ENCODE measurements at places on chromosomes 12 and 14.

DNA sequence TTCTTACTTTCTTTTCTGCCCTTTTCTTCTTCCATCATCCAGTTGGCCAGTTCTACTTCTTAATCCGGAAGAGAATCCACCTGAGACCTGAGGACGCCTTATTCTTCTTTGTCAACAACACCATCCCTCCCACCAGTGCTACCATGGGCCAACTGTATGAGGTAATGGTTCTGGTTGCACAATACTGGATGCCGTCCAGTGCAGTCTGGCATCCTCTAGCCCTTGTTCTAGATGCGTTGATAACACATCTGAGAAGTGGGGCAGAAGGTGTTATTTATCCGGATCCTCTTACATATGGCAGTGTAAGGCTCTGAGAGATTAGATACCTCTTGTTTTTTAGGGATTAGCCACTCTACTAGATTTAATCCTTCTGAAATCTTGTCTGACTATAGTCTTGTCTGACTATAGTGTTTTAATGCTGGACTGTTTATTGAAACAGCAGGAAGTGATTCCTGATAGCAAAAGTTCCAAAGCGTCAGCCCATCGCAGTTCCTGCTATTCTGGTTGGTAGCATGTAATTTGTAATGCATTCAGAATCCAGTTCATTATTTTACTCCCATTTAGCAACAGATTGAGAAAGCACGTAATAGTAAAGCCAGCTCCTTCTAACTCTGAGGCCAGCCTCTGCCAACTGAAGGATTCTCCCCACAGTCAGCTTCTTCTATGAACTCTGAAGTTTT is 7.9 kb downstream of the GABARAPL1 start:
- no peak for DNase-seq

DNA sequence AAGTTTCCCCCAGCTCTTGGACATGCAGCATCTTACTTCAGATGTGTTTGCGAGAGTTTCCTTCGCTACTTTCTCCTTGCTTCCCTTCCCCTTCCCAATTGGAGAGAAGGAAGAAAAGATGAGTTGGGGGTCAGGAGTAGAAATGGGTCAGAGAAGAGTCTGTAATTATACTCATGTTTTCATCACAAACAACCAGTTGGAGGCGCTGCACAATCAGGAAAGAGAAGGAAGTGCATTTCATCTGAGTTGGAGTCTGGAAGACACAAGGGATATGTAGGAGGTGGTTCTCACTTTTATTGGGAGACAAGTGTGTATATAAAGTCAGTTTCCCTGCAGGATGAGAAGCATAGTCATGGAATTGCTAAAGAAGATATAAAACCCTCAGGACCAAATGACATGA is 31.3 kb upstream of the VSX2 start:
- no peak for DNase-seq

DNA sequence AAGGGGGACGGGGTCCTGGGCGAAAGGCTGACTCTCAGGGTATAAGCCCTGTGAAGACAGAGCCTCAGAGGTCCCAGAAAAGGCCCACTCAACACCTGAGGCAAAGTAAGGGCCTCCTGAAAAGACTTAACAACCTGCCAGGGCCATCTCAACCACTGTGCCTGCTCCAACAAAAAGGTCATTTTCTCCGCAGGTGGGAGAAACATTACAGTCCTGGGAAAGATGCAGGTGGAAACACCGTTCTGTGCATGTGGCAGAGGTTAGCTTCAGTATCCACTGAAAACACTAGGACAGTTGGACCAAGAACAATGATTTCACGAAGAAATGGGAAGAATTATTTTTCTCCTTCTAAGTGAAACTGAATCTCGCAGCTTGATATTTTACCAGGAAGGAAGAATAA is 50.9 kb downstream of the CCDC88C start:
- no peak for DNase-seq

- no peak for DNase-seq
These were observed 49.8 kb upstream of the LRRK2 start for GRCh38 chr12:40175045-40175444.

- DNase-seq = peak; percentile 70
These were observed 51.0 kb downstream of the BMAL2 start for GRCh38 chr12:27383429-27384260.

GRCh38 chr14:99908653-99909250 is 115.5 kb downstream of the EML1 start:
- no peak for DNase-seq

DNA sequence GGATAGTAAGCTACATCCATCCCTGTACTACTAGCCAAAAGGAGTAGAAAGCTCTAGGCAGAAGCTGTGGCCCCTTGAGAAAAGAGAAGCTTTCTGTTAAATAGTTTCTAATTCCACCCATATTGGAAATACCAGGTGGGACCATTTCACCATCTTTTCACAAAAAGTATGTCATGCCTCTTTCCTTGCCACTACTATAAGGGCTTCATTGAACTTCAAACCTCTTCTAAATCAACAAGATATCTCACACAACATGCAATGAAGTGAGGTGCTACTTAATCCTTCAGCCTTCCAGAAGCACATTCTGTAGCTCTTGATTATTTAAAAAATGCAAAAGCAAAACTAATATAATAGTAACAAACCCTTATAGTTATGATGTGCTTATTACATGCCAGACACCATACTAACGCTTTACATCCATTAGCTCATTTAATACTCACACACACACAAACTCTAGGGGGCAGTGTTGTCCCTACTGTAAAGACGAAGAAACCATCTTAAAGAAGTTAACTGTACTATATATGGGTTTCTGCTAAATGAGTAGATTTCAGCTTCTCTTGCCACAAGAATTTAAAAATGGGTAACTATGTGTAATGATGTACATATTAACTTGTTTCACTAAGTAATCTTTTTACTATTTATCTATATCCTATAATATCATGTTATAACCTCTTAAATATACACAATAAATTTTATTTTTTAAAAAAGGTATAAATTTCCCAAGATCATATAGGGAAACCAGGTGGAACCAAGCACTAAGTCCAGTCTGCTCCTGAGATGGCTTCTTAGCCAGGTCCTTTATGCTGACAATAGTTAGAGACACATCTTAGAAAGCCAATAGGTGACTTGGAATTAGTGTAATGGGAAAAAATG is 124.4 kb downstream of the RPS29 start:
- peak; percentile 39 for DNase-seq

DNA sequence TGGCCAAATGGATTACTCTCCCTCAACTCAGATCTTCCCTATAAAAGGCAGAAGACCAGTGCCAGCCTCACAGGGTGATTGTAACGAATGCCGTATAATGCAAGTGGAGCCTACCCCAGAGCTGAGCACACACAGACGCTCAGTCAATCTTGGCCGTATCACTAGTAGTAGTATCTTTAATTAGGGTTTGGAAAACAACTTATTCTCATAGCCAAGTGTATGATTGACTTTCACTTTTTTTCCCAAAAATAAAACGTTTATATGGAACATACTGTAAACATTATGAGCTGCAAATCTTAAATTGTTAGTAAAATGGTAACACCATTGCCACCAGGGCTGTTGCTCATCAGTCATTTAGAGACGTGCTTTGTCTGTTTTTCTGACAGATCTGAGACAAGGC is 30.4 kb downstream of the PLEKHG7 start:
- DNase-seq = no peak

DNA sequence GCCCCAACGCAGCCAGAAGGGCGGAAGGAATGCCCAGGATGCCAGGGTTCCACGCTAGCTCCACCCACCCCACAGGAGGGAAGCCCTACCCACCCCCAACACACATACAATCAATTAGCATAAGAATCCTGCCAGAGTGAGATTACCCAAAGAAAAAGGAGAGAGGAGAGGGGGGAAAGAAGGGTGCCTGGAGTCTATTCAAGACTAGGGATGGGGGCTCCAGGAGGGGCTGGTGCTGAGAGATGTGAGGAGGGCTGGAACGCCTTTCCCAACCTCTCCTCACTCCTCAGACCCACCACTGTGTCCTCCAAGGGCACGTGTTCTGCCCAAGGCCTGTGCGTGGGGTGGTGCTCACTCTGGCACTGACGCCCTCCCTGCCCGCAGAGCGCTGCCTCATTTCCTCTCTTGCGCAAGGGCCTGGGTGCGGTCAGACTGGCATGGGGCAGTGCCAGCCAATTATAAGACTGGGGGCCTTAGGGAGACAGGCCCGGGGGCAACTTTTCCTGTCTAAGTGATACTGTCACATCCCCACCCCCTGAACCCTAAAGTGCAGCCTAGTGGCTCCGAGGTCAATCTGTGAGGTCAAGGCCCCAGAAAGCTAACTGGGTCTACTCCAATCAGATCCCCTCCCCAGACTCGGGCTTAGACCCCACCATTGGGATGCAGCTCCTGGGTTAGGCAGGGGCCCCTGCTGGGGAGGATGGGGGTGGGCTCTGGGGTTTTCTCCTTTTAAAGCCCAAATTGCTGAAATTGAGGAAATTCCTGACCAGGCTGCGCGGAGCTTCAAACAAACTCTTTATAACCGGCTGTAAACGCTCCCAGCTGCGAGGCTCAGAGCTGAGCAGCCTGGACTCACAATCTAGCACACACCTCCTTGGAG is 10.2 kb upstream of the ITGB7 start:
- DNase-seq = peak; percentile 86

DNA sequence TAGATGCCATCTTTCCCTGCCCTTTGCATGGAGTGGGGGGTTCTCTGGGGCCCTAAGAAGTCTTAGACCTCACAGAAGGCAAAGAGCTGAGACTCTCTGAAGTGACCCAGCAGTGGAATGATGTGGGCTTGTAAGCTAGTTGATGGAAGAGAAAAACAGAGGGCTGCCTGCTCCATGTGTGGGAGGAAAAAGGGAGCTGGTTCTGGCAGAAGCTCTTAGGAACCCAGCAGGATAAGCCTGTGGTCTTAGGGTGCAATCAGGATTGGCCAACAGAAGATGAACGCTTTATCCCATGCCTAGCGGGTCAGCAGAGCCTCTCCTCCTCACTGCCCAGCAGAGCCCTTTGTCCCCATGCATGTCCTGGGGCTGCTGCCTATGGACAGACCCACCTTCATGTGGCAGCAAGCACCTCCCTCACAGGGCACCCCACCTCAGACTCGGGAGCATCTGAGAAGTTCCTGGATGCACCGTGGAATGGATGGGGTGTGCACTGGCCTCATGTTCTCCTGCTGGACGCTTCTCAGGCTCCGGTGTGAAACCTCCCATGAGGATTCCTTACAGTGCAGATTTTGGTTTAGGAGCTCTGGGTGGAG is 152.7 kb downstream of the ADGRD1 start:
- DNase-seq = no peak

DNA sequence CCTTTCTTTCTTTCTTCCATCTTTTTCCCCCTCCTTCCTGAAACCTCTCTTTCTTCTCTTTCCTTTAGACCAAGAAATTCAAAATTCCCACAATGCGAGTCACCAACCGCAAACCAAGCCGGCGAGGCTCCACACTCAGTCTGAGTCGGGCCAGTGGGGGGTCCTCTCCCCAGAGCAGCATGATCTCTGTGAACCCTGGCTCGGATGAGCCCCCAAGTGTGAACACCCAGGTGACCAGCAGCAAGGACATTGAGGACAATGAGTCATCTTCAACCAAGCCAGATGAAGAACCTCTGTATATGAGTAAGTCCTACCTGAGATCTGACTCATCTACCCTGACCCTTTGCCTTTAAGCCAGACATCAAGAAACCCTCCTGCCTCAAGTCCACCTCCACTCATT is 88.6 kb upstream of the TMEM233 start:
- no peak for DNase-seq

DNA sequence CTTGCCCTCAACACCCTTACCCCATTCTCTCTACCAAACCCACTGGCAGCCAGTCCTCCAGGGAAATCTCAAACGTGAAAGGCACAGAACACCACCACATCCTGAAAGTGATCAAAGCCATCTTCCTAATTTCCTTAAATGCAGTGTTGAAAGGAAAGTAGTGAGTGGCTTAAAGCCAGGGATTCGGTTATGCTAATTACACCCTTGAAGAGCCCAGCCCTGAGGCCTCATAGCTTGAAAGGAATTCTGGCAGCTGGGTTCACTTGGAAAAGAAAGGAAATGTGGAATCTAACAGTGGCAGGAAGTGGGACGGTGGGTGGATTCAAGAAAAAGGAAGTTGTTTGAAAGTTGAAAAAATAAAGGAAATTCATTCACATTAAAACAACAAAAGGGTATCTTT is 73.0 kb upstream of the FICD start:
- no peak for DNase-seq

GRCh38 chr12:51103977-51104376 is 20.6 kb upstream of the CSRNP2 start:
- no peak for DNase-seq

- no peak for DNase-seq
These were observed 784.6 kb downstream of the LRFN5 start for GRCh38 chr14:42391146-42391834.

DNA sequence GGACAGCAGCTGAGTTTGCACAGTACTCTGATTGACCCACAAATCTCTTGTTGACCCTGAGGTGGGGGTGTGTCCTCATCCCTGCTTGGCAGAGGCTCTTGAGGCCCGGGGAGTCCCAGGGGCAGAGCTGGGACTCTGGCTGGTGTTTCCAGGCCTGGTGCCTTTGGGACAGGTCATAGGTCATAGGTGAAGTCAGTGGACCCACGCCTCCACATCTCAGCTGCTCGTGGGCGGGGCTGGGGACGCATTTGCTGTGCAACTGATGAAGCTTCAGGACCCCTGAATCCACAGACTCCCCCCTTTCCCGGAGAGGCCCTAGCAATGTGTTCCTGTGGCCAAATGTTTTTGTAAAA is 408 bp upstream of the CACNA2D4 start:
- no peak for DNase-seq

- DNase-seq = no peak
These were observed 4.0 kb downstream of the KRT5 start for GRCh38 chr12:52515927-52516831.

DNA sequence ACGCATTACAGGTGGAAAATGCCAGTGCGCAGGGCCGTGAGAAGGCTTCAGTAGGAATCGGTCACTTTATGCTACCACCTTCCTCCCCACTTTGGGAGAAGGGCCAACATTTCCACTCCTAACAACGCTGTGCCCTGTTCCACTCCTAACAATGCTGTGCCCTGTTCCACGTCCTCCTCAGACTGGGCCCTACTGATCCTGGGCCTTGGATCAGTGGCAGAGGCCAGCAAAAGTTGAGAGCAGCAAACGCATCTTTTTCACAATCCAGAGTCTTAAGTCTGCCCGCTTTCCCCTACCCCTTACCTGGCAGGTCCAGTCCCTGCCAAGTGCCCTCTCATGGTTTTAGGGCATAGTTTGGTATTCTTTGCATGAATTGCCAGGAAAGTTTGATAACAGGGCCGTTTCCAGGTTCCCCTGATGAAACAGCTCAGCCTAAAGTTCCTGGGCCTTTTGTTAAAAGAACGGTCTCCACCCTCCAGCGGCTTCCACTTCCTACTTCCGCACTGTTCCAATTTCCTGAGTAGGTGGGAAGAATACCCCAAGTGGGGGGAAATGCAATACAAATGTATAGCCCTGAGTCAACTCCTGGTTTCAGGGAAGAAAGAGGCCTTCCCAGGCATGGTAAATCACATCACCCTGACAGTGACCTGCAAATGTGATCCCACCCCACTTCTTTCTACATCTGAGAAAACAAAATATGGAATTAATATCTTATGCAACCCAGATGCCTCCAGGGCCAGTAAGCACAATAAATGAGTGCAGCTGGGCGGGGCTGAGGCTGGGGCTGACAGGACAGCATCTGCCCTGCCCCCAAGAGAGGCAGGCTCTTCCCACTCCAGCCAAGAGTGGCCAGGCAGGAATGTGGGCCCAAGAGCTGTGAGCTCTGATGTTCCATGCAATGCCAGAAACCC is 15.0 kb downstream of the KCTD10 start:
- no peak for DNase-seq

GRCh38 chr12:27193854-27194544 is 50.1 kb upstream of the STK38L start:
- no peak for DNase-seq
